Stimulated activated CD4-positive, alpha-beta T cell treated with anti-CD3 and anti-CD28 coated beads, Interleukin-12 subunit alpha, Interleukin-12 subunit beta, amount 100 ng/mL, for 4 hours (primary cell): ENCODE measurements at places on chromosomes 11 and 22.

- DNase-seq: no peak
Measured at GRCh38 chr11:61158691-61159381, 2.4 kb downstream of the VPS37C start.

GRCh38 chr22:45318558-45319323 lies 9.0 kb downstream of the FAM118A start:
- DNase-seq: no peak

- DNase-seq: no peak
Measured at GRCh38 chr22:20421507-20421874, 16.1 kb downstream of the SCARF2 start.

DNA sequence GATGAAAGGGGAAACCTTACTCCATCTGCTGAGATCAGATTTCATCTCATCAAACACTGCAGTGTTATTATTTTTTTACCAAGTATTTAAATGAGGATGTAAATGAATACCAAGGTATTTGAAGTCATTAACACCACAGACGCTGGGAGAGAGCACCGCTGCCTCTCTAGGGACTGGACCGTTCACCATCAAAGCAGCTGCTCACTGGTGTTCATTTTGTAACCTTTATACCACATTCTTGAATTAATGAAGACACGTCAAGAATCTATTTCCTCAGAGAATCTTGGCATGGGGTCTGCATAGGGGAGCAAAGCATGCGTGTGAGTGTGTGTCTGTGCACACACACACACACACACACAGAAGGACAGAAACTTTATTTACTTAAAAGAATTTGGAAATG lies 15.6 kb downstream of the SIAE start:
- no peak for DNase-seq

DNA sequence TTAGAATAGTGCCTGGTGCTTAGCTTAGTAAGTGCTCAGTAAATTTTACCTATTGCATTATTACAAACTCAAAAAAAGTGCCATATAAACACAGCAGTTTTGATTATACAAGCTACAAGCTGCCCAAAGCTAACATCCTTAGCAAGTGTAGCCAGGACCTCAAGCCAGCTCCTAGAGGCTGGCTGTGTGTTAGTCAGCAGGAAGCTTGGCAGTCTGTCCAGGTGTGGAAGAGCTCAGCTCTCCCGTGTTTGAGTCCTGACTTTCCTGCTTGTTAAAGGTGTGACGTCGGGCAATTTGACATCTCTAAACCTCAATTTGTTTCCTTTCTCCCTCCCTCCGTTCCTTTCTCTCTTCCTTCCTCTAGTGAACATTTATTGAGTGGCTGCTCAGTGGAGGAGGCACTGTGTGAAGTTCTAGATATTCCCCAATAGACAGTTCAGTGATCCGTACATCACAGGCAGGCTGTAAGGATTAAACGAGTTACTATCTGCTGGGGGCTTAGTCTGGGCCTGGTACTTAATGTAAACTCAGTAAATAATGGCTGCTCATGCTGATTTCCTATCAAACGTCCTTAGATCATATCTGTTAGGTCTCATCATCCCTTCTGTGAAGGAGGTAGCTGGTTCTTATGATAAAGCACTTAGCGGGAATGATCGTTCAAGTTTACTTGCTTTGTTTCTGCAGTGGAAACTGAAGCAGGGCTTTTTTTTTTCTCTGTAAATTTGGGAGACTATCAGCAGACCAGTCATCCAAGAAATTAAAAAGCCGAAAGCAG lies 68.7 kb downstream of the PRR5L start:
- no peak for DNase-seq

- DNase-seq: no peak
Measured at GRCh38 chr11:34036456-34036855, 15.1 kb upstream of the CAPRIN1 start.

GRCh38 chr22:20433191-20433590 lies 4.4 kb downstream of the SCARF2 start:
- DNase-seq: no peak

- no peak for DNase-seq
Measured at GRCh38 chr11:94888204-94888603, 85.2 kb downstream of the CWC15 start.

- no peak for DNase-seq
Measured at GRCh38 chr22:17387356-17387755, 18.1 kb downstream of the CECR2 start.

DNA sequence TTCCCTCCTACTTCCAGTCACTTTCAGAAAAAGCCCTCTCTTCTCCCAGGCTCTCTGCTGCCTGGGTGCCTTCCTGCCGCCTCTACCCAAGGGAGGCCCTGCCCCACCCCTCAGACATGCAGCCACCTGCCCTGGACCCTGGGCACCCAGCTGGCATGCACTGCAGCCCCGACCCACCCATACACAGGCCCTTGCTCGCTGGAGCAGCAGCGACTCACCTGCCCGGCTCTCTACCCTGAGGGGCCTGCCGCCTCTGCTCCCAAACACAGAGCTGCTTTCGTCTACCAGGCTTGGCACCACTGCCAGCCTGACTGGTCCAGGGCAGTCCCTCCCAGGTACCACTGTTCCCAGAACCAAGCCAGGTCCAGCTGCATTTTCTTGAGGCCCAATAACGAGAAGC lies 1.2 kb upstream of the TSSK2 start:
- no peak for DNase-seq

GRCh38 chr11:130888790-130889189 lies 27.5 kb downstream of the SNX19 start:
- DNase-seq: no peak

DNA sequence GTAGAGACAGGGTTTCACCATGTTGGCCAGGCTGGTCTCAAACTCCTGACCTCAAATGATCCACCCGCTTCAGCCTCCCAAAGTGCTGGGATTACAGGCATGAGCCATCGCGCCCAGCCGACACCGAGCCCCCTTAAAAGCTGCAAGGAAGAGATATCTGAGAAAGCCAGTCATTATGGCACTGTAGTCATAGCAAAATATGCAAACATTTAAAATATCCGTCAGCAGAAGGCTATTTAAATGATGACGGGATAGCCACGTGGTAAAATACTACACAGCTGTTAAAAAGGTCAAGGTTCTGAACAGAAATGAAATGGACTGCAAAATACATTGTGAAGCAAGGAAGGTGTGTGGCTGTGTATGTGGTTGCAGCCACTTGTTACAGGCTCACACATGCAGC lies 6.4 kb upstream of the CCDC88B start:
- no peak for DNase-seq

DNA sequence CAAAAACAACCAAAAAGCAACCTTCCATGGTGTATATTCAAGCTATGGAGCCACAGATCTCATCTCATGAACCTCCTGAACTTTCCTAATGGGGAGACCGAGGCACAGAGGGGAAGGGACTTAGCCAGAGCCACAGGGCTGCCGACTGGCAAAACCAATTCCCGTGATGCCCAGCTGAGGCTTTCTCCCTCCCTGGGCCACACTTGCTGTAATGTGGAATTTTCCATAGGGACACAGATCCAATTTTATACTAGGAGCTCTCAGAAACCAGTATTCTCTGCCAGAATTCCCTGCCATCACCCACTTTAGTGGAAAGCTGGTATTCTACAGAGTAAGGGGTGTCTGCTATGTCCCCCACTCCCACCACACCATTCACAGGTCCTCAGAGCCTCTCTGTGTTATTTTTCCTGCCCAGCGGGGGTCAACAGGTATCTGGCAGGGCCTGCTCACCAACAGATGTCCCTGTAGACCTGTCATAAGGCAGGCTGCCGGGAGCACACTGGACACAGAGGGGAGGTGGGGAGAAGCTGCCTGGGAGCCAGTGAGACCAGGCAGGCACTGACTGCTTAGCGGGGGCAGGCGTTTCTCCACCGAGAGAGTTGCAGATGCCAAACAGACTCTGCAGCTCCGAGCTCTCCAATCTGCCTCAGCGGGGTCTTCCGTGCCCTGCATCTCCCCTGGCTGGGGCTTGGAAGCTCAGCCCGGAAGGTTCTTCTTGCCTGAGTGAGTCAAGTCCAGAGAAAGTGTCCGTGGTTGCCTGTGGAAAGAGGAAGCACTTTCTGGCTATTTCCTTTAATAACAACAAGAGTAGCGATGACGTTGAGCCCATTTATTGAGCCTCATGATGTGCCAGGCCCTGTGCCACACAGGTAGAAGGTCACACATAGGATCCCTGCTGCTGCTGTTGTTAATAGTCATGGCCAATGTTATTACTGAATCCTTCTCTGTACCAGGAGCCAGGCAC lies 26.3 kb downstream of the RPS6KA4 start:
- no peak for DNase-seq

DNA sequence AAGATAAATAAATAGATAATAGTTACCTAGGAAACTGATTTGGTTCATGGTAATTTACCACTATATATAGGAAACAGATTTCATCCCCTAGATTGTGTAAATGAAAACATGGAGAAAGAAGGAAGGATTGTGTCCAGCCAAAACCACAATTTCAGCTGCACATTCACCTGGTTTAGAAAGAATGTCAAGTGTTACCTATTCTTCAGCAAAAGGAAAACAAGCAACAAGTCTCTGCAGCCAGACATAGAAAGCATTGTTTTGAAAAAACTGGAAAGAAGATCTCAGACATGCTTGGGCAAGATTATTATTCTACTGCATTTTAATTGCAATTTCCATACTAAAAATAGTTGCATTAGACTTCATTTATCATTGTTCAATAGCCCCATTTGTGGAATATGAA lies 8.8 kb upstream of the BMAL1 start:
- no peak for DNase-seq

DNA sequence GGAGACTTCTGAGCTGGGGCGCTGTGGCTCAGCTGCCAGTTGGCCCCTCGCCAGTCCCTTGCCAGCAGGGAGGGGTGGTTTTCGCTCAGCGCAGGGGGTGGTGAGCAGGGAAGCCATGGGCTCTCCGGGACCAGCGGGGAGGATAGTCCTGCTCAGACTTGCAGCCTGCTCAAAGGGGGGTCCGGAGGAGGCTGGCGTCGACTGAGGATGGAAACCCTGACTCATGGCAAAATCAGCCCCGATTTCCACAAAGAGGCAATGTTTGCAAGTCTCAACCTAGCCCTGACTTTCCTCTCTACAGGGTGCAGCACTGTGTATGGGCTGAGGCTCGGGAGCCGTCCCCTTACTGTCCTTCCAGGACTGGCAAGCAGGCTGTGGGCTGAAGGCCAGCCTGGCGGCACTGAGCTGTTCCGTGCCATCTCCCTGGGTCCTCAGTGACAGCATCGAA lies 35.1 kb downstream of the FBLN1 start:
- DNase-seq: no peak
